Effector CD4-positive, alpha-beta T cell (primary cell): ENCODE measurements at places on chromosomes 11 and 22.

- no peak for DNase-seq
Measured at GRCh38 chr11:99019696-99020095, 1.1 kb upstream of the CNTN5 start.

GRCh38 chr11:44949160-44950030, 1.3 kb downstream of the TP53I11 start:
- no peak for DNase-seq

- DNase-seq = no peak
Measured at GRCh38 chr11:76578654-76579055, 91.9 kb downstream of the LRRC32 start.

DNA sequence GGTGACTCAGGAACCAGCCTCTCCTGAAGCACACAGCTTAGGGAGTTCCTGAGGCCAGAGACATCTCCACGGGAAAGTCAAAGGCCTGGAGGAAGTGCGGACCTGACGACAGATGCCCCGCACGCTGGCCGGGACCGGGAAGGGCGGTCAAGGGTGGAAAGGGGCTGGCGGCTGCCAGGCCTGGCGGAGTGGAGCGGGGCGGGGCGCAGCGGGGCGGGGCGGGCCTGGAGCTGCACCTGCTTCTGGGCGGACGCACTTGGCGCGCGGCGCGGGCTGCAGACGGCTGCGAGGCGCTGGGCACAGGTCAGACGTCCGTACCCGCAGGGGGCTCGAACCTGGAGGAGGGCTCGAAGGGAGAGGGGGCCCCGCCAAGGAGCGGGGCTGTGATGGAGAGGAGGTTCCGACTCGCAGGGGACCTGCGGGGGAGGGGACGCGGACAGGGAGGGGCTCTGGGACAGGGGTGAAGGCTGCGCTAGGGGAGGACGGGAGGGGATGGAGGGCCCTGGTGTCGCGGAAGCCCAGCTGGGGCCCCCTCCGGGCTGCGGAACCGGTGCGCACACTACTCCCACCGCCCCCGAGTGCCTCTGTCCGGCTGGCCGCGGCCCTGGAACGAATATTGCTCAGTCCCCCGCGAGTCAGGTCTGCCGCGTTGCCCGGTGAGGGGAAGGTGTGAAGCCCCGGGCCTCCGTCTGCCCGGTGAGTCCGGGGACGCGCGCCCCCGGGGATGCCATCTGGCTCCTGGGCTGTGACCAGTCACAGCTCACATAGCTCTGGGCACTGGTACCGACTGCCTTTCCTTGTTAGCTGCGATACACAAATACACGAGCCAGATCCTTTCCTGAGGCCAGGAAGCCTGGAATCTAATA, at the start of gene TMEM45B:
TSS of gene TMEM45B (plus strand) at position 253 of the 866 bp plus-strand sequence. CDS start 36,635 bp downstream, outside the sequence.
- DNase-seq = no peak
